ENCODE measurements at places on chromosomes 11 and 22.
A peak's percentile ranks its signal among the peaks of the same experiment; 100 is the strongest.

DNA sequence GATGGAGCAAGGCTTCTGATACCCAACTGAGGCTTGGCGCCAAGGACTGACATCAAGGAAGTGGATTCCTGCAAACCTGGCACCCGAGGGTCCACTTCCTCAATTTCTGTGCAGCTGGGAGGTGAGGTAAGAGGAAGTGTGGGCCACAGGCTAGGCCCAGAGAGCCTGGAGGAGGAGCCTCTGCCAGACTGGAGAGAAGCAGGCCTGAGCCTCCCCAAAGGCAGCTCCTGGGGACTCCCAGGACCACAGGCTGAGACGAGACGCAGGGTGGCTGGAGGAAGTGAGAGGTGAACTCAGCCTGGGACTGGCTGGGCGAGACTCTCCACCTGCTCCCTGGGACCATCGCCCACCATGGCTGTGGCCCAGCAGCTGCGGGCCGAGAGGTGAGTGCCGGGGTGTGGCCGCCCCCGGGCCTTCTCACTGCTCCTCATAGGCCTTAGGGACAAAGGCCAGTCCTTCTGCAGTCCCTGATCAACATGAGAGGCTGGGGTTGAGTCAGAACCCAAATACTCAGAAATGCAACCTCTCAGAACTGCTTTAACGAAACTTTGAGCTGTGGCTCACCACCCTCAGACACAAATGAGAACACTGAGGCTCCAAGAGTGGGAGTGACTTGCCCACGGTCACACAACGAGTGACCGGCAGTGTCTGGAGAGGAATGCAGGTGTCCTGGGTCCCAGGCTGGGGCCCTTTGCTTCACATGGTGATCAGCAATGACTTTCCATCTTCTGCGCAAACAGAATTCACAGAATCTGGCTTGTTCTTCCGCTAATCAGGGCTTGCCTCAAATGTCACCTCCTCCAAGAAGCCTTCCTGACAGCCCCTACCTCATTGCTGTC is at the start of gene NCF4:
TSS of gene NCF4 (plus strand) at position 186 of the 839 bp plus-strand sequence. CDS start at position 352, 166 bp downstream.
- no peaks in the 10 kb centered on the region for H3K36me3 ChIP-seq
- H3K4me3 ChIP-seq: peak within 1 kb of the TSS; percentile 30
- H3K27ac ChIP-seq: no peak within 1 kb of the TSS
- peaks cover 2% of the 10 kb centered on the region for H3K4me1 ChIP-seq

DNA sequence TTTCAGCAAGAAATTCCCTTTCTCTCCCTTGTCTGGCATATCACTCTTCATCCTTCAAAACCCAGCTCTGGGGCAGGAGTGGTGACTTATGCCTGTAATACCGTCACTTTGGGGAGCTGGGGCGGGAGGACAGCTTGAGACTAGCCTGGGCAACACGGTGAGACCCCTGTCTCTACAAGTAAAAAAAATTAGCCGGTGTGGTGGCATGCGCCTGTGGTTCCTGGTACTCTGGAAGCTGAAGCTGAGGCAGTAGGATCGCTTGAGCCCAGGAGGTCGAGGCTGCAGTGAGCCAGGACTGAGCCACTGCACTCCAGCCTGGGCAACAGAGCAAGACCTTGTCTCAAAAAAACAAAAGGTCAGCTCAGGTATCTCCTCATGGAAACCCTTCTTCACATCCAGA is 1.4 kb upstream of the RCE1 start:
- H3K4me3 ChIP-seq: peak overlapping the region; percentile 90
- peaks cover 14% of the 10 kb centered on the region for H3K36me3 ChIP-seq
- no peak for DNase-seq

GRCh38 chr11:90822996-90823395 is 600.1 kb upstream of the CHORDC1 start:
- H3K36me3 ChIP-seq: no peaks in the 10 kb centered on the region
- no peak overlapping the region for H3K4me3 ChIP-seq
- H3K27ac ChIP-seq: no peak overlapping the region

DNA sequence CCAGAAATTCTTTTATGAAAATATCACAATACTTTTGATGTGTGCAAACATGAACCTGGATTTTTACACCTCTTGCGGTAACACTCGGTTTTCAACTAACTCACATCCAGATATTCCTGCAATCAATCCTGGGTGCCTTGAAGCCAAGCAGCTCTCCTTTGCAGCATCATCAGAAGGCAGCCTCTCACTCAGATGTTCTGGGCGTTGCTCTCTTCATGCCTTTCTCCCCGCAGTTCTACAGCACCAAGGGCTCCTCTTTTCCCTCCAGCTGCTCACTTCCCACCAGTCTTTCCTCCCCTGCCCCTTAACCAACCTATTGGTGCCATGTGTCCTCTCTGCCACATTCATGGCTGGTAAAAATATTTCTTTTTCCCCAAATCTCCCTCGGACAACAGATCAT is 2.9 kb downstream of the FAM181B start:
- H3K36me3 ChIP-seq: no peaks in the 10 kb centered on the region
- no peak overlapping the region for H3K27ac ChIP-seq
- H3K27me3 ChIP-seq: no peaks in the 10 kb centered on the region
- no peak overlapping the region for H3K4me3 ChIP-seq
- no peaks in the 10 kb centered on the region for H3K4me1 ChIP-seq

DNA sequence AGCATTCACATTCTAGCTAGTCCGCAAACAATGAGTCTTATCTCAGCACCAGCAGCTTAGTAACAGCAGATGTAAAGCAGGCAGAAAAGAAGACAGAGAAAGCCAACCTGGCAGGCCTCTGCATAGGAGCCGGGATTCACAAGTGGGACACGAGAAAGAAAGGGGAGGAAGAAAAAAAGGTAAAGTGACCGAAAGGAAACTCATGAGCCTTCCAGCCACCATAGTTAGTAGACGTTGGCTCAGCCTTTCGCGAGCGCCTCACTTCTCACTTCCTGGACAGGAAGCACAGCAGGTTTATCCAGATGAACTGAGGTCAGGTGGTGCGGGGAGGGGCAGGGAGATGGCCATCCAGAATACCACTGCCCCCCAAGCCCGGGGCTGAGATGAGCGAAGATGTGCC is 19.7 kb upstream of the KAT5 start:
- no peaks in the 10 kb centered on the region for H3K27me3 ChIP-seq
- no peak overlapping the region for H3K27ac ChIP-seq
- no peak overlapping the region for H3K4me3 ChIP-seq
- no peaks in the 10 kb centered on the region for H3K36me3 ChIP-seq

DNA sequence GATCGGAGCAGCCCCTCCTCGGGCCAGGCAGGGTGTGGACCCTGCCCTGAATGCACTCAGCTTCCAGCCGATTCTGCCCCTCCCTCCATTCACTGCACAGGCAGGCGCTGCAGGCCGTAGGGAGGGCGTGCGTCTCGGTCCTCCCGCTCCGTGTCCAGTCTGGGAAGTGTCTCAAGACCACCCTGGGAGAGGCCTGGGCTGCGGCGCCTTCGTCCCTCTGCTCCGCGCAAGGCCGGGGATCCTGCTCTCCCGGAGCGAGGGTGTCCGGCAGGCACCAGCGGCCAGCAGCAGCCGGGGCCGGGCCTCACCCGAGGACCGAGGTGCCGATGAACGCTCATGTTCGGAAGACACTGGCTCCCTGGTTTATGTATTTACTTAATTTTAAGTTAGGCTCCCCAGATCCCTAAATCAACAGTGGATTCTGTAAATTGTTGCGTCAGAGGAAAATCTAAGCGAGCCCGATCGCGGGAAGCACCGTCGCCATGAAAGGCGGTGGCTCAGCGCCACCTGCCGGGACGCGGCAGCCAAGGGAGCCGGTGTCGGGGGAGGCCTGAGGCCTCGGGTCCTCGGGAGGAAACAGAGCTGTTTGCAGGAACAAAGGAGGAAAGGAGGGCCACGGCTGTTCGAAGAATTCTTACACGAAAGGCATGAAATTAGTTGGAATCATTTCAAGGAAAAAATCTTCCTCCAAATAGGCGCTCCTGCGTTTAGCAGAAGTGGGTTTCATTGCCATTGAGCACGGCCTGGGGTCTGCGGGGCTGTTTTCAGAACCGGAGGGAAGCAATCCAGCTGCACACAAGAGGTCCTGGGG is 195.3 kb downstream of the BRD1 start:
- H3K4me3 ChIP-seq: peak overlapping the region; percentile 49
- H3K4me1 ChIP-seq: no peaks in the 10 kb centered on the region
- H3K27me3 ChIP-seq: no peaks in the 10 kb centered on the region
- no peaks in the 10 kb centered on the region for H3K36me3 ChIP-seq
- no peak overlapping the region for H3K27ac ChIP-seq

DNA sequence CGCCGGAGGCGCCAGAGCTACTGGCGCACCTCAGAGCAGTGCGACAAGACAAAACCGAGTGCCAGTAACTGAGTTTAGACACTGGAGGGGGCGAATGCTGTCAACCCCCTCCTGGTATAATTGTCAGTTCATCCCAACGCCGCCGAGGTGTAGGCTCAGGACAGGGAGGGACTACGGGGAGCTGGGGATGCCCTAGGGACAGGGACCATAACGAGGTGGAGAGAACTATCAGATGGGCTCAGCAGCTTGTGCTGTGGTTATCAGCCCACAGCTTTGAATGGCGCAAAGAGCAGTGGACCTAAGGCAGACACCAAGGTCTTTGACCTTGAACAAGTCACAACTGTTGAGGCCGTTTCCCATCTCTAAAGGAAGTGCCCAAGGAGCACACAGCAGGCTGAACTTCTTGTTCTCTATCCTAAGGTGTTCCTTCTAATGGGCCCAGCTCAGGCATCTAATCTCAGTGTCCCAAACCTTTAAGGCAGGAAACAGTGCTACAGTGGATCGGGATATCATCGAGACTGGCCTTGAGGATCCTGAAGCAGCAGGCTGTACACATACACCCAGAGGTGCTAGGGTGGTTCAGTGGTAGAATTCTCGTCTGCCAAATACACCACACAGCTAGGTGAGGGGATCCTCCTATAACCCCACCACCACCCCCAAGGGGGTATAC is 958 bp upstream of the TUT1 start:
- peak overlapping the region; percentile 80 for H3K4me3 ChIP-seq
- peaks cover 49% of the 10 kb centered on the region for H3K36me3 ChIP-seq

Measured in thoracic aorta (tissue), 2 donors.